ENCODE measurements at places on chromosomes 7 and 10.

DNA sequence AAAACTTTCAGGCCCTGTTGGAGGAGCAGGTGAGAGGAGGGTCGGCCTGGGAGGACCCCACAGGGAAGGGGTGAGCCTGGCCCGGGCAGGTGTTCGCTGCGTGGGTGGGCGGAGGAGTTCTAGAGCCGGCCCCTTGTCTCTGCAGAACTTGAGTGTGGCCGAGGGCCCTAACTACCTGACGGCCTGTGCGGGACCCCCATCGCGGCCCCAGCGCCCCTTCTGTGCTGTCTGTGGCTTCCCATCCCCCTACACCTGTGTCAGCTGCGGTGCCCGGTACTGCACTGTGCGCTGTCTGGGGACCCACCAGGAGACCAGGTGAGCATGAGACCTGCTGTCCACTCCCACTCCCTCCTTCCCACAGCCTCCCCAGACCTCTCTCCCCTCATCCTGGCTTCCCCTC is 5.6 kb downstream of the ZNHIT1 start:
- DNase-seq = no peak

DNA sequence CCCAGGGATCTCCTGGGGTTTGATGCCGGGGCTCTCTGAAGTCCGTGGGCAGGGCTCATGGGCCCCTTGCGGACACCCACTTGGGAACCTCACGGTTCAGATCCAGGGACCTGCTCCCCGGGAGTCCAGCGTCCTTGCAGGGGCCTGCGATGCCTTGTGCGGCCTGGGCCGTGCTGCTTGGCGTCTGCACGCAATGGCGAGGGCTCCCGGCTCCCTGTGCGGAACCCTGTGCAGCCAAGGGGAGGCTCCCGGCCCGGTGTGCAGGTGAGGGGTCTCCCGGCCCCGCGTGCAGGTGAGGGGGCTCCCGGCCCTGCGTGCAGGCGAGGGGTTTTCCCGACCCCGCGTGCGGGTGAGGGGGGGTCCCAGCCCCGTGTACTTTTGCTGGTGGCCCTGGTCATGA is 146.7 kb downstream of the DNAJB6 start:
- DNase-seq = no peak

DNA sequence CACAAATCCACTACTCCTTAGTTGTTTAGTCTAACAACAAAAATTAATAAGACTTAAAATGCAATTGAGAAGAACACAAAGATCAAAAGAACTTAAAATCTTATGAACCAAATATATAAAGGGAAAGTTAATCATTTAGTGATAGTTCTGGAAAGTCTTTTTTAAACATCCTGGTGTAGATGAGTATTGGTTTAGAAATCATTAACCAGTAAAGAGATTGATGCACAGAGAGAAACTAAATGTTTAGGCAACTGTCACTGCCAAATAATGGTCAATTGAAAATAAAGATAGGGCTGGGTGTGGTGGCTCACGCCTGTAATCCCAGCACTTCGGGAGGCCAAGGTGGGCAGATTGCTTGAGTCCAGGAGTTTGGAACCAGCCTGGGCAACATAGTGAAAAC is 44.9 kb downstream of the SP8 start:
- no peak for DNase-seq

- no peak for DNase-seq
Measured at GRCh38 chr7:85150624-85151023, 36.2 kb downstream of the SEMA3D start.

GRCh38 chr10:93695740-93696139 is 6.7 kb downstream of the FRA10AC1 start:
- DNase-seq = no peak

- peak; percentile 72 for DNase-seq
Measured at GRCh38 chr10:21524526-21525366, 736 bp downstream of the SKIDA1 start.

GRCh38 chr7:115491744-115492380 is 538.7 kb downstream of the TFEC start:
- DNase-seq = no peak

- no peak for DNase-seq
Measured at GRCh38 chr10:70776455-70777005, 8.6 kb downstream of the TBATA start.

DNA sequence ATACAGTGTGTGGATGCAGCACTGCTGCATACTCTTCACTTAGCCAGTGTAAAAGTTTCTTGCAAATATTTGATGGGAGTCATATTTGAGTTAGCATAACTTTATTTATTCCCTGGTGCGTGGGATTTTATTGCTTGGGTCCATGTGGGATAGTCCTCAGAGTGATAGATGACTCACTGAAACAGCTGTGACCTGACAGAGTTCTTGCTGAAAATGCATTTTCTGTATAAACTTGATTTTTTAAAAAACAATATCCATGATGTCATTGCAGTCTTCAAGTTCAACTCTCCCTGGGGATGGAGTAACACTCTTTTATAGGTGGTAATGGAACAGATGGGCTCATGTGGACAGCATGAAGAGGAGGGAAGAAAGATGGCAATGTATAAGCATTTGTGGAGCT is 310.0 kb downstream of the PPP1R3A start:
- DNase-seq = no peak

GRCh38 chr10:18659819-18660535 is 746 bp downstream of the ARL5B start:
- peak; percentile 61 for DNase-seq

DNA sequence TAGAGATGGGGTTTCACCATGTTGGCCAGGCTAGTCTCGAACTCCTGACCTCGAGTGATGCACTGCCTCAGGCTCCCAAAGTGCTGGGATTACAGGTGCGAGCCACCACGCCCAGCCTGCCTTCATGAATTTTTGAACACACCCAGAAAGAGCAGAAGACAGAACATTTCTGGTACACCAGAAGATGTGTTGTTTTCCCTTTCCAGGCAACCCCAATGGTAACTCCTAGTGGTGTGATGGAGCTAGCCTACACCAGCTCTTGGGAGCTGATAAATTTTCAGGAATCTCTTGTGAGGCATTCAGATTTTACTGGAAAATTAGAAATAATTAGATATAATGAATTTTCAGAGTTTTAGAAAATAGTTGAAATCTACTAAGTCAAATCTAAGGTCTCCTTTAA is 904 bp upstream of the CCDC7 start:
- DNase-seq = peak; percentile 7

DNA sequence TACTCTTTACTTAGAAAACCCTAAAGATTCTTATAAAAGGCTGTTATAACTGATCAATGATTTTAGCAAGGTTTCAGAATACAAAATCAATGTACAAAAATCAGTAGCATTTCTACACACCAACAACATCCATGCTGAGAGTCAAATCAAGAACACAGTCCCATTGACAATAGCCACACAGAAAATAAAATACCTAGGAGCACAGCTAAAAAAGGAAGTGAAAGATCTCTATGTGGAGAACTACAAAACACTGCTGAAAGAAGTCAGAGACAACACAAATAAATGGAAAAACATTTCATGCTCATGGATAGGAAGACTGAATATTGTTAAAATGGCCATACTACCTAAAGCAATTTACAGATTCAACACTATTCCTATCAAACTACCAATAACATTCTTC is 427.0 kb downstream of the KCNMA1 start:
- no peak for DNase-seq

DNA sequence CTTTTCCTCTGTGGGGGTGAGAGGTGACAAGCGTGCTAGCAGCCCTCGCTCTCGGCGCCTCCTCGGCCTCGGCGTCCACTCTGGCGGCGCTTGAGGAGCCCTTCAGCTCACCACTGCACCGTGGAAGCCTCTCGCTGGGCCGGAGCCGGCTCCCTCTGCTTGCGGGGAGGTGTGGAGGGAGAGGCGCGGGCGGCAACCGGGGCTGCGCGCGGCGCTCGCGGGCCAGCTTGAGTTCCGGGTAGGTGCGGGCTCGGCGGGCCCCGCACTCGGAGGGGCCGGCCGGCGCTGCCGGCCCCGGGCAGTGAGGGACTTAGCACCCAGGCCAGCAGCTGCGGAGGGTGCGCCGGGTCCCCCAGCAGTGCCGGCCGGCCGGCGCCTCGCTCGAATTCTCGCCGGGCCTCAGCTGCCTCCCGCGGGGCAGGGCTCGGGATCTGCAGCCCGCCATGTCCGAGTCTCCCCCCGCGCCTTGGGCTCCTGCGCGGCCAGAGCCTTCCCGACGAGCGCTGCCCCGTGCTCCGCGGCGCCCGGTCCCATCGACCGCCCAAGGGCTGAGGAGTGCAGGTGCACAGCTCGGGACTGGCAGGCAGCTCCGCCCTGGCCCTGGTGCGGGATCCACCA is 352.8 kb upstream of the PODXL start:
- no peak for DNase-seq

GRCh38 chr7:51352174-51353100 is 35.8 kb upstream of the COBL start:
- DNase-seq = no peak

DNA sequence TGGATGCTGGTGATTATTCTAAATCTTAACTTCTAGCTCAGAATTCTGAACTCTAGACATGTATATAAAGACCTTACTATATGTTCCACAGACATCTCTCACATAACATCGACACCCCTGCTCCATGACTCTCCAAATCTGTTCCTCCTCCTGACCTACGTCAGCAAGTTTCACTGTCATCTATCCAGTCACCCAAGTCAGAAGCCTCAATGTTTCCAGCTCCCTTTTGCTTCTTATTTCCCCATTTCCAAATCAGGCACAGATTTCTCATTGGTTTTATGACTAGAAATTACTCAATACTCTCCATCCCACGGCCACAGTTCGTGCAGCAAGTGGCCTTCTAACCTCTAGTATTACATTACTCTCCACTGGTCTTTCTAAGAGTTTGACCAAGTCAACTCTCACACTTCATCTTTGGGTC is 28.5 kb downstream of the EPC1 start:
- DNase-seq = peak; percentile 38

GRCh38 chr10:49385939-49386922 is 9.7 kb downstream of the DRGX start:
- no peak for DNase-seq

DNA sequence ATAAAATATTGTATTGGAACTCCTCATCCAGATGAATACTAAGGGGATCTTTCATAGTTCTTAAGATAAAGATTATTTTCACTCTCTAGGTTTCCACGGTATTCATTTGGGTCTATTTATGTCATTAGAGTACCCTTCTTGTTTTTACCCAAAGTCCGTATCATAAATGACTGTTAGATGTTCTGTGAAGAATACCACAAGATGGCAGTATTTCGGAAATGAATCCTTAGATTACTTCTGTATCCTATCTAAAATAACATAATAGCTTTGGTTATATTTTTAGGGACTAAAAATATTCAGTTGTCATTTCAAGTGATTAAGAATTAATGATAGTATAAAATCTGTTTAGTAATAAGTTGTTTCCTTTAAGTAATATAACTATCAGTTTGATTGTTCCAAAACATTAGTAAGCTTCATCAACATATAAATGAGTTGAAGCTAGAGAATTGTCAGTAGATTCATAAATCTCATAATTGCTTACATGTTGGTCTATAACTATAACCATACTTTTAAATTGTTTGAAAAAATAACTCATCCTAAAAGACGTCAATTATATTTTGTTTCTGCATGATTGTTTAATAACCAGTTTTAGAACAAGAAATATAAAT is 337.5 kb upstream of the KCND2 start:
- DNase-seq = peak; percentile 66

DNA sequence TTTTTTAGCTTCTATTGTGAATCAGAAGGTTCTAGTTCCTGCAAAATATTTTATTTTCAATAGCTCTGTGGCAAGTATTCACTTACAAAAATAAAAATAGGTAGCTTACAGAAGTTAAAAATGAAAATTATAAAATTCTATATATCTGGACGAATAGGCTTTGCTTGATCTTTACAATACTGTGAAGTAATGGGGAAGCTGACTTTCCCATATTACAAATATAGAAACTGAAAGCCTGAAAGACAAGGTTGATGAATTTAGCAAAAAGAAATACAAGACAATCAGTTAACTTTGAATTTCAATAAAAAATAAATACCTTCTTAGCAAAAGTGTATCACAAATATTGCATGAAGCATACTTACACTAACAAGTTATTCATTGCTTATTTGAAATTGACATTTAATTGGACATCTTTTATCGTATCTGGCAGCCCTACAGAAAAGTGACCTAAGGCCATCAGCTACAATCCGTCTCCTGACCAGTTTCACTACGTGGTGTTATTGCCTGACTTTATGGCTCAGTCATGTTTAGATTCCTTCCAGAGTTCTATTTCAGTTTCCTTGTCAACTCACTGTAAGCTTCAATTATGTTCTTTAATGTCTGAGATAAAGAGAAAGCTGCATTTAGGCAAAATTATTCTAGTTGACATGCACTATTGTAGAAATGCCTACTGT is 310.5 kb upstream of the HGF start:
- no peak for DNase-seq

- peak; percentile 45 for DNase-seq
Measured at GRCh38 chr7:47806701-47807103, 141.6 kb downstream of the PKD1L1 start.

DNA sequence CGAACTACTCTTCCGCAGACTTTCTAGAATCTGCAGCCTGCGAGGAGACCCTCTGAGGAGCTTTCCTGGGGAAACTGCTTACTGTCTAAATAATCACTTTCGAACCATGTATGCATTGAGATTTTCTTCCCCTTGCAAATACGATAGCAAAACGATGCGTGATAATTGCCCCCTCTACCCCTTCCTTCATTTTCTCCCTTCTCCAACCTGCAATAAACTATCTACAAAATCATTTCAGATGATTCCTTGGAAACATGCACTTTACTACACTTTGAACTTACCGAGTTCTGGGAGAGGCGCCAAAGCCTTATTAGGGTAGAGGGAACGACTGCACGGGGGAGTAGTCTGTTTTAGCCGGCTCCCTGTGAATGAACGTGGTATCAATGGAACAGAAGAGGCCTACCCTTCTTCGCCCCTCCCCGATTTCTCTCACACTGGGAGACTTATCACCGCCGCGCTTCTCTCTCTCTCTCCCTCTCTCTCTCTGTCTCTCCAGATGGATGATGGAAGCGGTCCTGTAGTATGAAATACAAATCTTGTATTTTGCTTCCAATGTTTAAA is at the start of gene FGFBP3:
TSS of gene FGFBP3 (minus strand) at position 370 of the 561 bp plus-strand sequence. CDS start 517 bp downstream, outside the sequence.
- peak; percentile 91 for DNase-seq

DNA sequence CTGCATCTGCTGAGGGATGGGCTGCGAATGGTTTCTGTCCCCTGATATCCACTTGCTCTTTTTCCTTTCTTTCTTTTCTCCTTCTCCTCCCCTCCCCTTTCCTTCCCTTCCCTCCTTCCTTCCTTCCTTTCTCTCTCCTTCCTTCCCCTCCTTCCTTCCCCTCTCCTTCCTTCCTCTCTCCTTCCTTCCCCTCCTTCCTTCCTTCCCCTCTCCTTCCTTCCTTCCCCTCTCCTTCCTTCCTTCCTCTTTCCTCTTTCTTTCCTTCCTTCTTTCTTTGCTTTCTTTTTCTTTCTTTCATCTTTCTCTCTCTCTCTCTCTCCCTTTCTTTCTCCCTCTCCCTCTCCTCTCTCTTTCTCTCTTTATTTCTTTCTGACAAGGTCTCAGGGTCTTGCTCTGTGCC is 20.2 kb upstream of the SPDYE1 start:
- no peak for DNase-seq

DNA sequence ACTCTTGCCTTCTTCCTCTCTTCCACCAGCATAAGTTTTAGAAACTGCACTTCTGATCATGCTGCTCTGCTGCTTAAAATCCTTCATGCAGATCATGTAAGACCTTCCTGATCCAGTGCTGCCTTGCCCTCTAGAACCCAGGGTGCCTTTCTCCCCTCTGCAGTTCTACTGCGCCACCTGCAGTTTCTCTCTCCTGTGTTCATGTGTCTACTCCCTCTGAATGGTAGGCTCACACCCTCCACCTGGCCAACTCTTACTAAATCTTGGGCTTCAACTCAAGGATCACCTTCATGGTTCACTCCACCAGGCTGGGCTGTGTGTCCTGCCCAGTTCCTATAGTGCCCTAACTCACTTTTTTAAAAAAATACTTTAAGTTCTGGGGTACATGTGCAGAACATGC is 174.6 kb upstream of the ITGB1 start:
- DNase-seq = peak; percentile 32
